ENCODE measurements at places on chromosomes 2 and 18. TPM values are rescaled to one million over a fixed set of nuclear protein-coding genes. Genes with fewer than 3 reads are reported as not detected.

CYRIA gene
- 0.44 TPM for total RNA-seq

KDSR gene
- 68.6 TPM for total RNA-seq

ABCG8 gene
- total RNA-seq, result 0.05 TPM

FZD7 gene
- total RNA-seq, result 14.6 TPM

DNA sequence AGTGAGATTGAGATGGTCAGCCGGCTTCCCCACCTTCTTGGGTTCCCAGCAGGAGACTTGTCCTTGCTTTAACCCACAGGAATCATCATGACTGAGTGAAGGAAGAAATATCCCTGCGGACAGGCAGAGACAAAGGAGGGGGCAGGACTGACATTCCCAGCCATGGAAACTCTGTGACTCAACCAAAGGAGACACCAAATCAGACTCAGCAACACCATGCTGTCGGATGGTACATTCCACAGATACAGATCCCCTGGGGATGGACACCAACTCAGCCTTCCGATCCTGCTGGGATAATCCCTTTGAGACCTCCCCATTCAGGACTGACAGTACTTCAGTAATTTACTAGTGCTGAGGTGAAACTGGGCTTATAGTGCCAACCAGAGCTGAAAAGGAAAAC lies 518.3 kb downstream of the XIRP2 start:
- no peak for DNase-seq

DNA sequence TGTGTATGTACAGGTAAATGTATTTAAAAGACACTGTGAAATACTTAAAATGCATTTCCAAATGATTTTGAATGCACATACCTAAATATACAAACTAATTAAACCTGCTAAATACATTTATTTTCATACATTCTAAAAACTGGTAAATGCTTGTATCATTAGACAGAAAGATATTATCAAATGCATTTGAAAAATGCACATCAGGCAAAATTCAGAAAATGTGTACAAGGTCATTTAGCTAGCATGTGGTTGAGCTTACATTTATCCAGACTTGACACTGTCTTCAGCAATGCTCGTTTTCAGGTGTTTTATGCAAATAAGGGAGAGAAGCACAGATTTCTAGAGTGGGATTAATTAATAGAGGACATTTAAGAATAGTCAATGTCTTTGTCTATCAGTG lies 374.2 kb downstream of the SUCLG1 start:
- no peak for DNase-seq

DNA sequence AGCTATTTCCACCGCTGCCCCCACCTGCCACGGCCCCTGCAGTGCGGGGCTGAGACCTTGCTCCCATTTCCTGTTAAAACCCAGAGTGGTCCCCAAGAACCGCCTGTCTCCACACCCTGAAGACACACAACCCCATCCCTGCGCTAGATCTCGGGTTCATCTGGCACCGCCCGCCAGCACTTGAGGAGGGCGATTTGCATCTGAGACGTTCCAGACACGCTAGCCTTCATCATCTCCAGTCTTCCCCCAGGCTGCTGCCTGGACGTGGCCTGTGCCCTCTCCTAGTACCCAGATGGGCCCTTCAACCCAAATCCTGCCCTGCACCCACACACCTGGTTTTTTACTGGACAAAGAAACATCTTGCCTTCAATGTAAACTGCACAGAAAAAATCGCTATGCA lies 49.8 kb downstream of the SLC66A2 start:
- DNase-seq, result no peak

DNA sequence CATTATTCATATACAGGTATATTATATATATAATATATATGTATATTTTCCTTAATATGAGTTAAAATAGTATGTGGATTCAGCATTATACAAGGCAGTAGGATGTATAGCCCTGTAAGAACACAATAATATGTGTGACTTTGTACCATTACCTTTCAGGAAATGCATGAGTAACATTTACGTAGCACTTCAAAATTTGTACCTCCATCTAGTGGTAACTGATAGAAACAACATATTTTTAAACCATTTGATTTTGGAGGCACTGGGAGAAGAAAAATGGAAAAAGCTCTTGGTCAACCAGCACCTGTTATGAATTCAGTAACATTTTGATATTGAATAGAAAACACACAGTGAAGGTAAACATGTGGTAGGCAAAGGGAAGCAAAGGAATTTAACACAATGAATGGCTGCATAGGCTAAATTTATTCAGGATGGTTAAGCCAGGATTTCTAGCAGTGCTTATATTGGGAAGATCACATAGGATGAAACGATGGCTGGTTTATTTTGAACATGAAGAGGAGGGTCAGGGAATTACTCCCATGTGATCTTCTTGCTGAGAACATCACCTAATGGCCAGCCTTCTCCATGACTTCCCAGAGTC lies 565.5 kb downstream of the CCDC85A start:
- peak; percentile 21 for DNase-seq

DNA sequence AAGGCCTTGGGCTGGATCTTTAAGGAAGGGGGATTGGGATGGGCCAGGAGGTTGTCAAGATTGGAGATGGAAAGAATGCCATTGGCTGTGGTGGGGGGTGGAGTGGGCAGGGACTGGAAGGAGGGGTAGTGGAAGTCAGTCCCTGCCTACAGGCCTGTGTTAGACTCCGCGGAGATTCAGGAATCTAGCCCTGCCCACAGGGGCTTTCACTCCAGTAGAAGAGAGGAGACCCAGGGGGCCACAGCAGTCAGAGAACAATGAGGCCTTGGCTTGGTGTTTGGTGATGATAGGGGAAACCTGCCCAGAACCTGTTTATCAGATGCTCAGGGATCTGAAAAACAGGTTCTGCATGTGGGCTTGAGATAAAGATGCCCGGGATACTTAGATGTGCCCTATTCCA lies 6.1 kb downstream of the STEAP3 start:
- DNase-seq, result no peak

DNA sequence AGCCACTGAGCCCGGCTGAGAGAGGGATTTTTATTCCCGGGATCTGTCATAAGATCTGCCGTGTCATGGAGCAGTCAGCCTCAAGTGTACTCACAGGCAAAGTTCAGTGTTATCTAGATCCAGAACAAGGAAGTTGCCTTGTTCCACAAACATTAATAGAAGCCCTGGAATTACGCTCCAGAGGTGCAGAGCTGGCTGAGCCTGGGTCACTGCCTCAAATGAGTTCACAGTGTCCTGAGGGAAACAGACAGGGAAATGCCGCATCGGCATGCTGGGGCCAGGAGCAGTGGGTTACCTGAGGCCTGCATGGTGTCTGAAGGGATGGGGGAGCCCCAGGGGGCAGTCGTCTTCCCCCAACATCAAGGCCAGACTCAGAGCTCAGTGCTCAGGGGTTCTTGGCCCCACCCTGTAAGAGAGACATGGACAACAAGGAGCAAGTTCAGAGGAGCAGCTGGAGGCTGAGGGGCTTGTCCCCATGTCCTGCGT lies 42.7 kb upstream of the ODC1 start:
- no peak for DNase-seq

All from HCT116 (cell line).